Activated CD4-positive, alpha-beta memory T cell treated with anti-CD3 and anti-CD28 coated beads for 36 hours (primary cell): ENCODE measurements at places on chromosomes 6 and 20. TPM values are rescaled to one million over a fixed set of nuclear protein-coding genes. Genes with fewer than 3 reads are reported as not detected.
A peak's percentile ranks its signal among the peaks of the same experiment; 100 is the strongest.

Gene TFAP2D
- total RNA-seq: not detected

DNA sequence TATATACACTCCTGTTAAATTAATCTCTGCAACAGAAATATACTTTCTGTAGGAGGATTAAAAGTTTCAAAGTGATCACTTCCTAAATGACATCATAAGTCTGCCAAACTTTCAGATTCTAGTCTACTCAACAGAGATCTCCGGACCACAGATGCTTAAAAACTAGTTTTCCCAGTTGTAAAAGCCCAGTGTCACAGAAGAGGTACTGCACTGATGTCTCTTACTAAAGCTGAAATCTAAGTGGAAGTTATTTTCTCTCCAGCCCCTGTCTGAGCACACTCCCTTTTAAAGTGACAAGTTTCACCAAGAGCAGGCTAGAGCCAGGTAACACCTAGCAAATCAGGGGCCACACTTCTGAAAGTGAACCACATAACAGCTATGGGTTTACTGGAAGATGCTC is 71.6 kb upstream of the DST start:
- DNase-seq: no peak

GRCh38 chr6:96836631-96837080 is 621 bp downstream of the GPR63 start:
- DNase-seq: no peak

Gene PMEPA1
- total RNA-seq: 3.0 TPM

- DNase-seq: no peak
Measured at GRCh38 chr6:121697921-121698320, 262.5 kb downstream of the GJA1 start.

Gene C20orf202
- not detected for total RNA-seq

Gene PPIL1
- 38.5 TPM for total RNA-seq

GRCh38 chr6:128882991-128883611 is at the start of gene LAMA2:
Gene LAMA2, plus strand, starts transcription at chr6:128883138. Its CDS starts 108 bp downstream, at chr6:128883246.
- DNase-seq: no peak

Gene ZNF391
- total RNA-seq: 2.8 TPM

Gene NR2E1
- total RNA-seq: not detected

Gene RNF217
- 0.52 TPM for total RNA-seq

DNA sequence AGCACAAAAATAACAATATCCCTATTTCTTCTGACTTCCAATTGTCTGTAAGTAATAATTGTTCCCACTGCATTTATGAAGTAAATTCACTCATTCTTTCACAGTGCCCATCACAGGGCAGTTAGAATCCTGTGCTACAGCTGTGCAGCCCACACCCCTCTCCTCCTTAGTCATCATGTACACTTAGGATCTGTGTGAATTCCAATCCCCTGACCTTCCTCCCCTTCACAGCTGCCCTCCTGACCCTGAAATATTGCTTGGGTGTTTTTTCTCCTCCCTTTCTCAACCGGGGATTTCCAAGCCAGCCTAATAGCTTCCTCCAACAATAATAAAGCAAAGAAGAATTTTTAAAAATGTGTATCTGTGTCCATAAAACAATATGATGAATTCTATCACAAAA is 91.5 kb upstream of the BEND6 start:
- no peak for DNase-seq

Gene CDSN
- not detected for total RNA-seq

DNA sequence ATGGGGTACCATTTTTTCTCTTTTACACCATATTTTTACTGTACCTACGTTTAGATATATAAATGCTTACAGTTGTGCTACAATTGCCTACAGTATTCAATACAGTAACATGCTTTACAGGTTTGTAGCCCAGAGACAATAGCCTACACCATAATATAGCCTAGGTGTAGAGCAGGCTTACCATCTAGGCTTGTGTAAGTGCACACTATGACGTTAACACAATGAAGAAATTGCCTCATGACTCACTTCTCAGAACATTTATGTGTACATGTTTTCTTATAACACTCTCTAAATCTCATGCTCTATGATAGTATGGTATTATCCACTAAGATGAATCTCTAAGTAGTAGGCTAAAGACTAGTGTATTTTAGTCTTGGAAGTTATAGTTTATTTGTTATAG is 13.5 kb downstream of the GPR63 start:
- DNase-seq: no peak

Gene TSBP1
- total RNA-seq: not detected

Gene BACH2
- total RNA-seq: 49.2 TPM

GRCh38 chr6:131995917-131996316 is 44.7 kb upstream of the CCN2 start:
- no peak for DNase-seq

DNA sequence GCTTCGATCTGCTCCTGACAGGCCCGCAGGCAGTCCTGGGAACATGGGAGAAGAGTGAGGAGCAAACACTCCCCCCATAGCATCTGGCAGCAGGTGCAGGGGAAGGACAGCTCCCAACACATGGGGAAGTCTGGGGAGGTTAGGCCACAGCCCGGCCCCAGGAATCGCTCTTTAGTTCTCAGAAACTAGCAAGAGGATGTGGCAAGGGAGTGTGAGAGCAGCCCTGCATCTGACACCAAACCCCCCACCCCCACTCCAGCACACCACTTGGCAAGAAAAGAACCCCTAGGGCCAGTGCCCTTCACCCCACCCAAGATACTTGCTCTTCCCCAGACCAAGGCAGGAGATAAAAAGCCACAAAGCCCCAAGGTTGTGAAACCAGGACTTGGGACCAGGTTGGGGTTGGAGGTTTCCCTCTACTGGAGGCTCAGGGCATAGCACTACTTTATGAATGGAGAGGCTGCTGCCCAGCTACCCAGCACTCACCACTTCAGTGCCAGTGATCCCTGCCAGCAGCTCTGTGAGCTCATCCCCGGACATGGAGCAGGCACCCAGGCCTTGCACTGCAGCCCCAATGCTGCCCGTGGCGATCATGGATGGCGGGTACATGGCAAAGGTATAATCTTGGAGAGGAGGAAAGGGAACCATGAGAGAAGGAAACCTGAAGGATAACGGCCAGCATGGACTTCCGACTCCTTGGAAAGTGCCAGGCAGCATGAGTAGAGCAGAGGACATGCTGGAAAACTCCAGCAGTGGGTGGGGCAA is 5.4 kb downstream of the CCND3 start:
- DNase-seq: peak; percentile 87

DNA sequence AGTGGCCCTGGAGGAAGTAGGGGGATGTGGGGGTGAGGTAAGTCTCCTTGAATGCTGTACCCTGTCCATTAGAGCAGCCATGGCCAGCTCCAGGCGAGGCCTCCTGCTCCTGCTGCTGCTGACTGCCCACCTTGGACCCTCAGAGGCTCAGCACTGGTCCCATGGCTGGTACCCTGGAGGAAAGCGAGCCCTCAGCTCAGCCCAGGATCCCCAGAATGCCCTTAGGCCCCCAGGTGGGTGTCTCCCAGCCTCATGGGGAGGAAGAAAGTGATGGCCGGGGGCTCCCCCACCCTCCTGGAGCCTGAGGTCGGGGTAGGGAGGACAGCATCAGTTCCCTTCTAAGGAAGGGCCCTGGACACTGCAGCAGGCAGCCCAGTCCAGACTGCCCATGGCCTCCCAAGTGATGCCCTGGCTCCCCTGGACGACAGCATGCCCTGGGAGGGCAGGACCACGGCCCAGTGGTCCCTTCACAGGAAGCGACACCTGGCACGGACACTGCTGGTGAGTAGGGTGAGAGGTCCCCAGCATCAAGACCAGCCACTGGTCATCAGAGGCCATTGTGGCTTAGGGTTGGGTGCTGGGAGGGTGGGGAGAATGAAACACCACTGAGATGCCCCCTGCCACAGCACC is 1.0 kb downstream of the GNRH2 start:
- no peak for DNase-seq

DNA sequence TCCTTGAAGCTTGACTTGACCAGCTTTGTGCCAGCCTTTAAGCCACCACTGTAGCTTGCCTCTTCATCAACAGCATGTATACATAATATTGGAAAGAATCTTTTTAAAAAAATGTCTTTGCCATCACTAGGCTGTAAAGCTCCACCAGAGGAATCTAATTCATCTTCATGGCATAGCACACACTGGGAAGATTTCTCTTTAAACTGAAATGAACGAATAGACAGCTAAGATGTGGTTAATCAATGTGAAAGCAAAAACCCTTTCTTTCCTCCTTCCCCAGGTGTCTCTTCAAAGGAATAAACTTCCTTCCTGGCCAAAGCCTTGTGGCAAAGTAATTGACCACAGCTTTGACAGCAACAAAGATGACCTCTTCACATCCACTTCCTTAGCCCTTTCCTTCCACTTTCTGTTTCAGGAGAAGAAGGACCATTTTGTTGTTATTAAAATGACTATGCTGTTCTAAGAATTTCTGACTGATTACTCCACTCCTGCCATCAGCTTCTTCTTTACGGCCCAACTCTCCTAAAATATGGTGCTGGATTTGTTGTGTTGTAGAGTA is 428.7 kb upstream of the SOX4 start:
- no peak for DNase-seq

- DNase-seq: no peak
Measured at GRCh38 chr6:143055213-143055612, 5.5 kb upstream of the AIG1 start.

DNA sequence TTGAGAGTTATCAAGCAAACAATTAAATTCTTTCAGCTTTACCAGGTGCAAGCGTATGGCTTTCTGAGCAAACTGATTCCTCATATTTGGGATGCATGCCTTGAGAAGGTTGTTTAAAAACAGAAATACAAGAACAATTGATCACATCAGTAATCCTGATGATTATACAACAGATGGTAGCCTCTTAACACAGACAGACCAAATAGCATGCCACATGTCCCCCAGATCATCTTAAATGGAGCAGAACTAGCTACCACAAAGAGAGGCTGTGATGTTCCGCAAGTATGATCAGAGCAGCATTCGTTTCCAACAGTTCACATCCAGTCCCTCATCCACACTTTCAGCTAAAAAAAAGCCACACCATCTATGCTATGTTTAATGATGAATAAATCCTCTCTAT is 246.2 kb upstream of the NRSN1 start:
- no peak for DNase-seq

GRCh38 chr20:49759266-49759950 is 45.7 kb upstream of the B4GALT5 start:
- no peak for DNase-seq

GRCh38 chr6:13159300-13159699 is 169.0 kb downstream of the TBC1D7 start:
- DNase-seq: no peak

- DNase-seq: no peak
Measured at GRCh38 chr6:17419189-17419575, 25.8 kb downstream of the CAP2 start.

Gene HLA-DOA
- total RNA-seq: 0.53 TPM

DNA sequence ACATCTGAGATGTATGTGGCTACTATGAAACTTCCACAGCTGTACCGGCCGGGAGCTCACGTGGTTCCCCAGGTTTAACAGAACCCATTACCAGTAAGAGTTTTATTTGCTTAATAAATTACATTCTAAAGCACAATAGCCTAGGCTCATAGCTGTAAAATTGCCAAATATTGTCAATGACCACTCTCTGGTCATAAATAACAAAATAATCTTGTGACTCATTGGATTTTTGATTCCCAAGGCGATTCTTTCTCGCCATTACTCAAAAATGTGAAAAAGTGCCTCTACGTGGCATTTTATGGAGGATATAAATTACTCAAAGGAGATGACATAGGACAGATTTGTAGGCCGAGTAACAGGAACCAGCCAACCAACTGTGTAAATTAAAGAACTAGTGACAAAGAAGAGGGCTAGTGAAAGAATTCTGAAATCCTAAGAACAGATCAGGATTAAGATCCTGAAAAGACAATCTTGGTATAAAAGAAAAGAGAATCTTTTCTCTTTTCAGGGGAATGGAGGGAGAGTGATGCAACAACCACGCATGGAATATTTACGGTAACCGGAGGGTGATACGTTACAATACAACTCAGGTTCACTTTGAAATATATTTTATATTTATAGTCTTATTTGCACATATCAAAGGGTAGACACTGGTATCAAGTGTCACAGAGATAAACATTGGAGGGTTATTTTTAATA is 199.7 kb downstream of the FOXC1 start:
- no peak for DNase-seq

- DNase-seq: no peak
Measured at GRCh38 chr20:48725555-48725991, 102.2 kb downstream of the PREX1 start.

DNA sequence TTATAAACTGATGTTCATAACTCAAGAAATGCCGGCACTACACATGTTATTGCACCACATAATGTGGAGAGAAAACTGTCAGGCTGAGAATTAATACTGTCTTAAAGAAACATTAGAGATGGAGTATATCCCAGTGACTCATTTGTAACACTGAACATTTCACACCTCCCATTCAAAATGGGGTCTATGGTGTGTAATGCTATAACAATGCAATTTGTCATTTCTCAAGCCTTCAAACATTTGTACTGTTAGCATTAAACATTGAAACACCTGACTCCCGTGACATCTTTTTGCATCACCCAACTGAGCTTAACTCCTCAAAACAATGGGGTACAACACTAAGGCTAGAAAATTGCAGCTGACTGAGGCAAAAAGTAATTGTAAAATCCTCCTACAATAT is 151.7 kb downstream of the DST start:
- DNase-seq: no peak

DNA sequence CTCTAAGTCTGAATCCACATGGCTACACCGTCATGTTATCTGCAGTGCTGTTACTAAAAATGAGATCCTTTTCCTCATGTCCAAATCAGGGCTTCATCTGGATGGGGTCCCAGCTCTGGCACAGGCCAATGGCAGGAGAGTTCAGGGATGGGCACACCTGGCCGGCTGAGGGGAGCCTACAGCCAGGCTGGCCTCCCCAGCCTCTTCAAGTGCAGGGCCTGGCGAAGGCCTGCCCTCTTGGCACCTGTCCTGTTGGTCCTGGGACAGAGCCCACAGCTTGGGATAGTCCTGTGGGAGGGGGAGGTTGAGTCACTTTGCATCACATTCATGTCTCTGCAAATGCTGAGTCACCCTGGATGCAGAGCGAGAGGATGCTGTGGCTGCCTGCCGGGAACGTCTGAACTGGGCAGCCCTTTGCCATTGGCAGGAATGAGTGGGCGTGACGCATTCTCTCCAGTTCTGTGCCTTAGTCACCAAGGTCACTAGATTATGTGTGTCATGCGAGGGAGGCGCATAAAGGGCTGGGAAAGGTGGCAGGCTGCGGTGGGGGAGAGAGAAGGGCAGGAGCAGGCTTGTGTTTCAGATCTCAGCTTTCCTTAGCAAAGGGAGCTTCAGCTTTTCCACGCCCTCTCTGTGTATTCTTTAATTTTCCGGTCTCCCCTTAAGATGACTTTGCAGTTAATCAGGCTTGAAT is 223.2 kb upstream of the ECI2 start:
- peak; percentile 80 for DNase-seq

DNA sequence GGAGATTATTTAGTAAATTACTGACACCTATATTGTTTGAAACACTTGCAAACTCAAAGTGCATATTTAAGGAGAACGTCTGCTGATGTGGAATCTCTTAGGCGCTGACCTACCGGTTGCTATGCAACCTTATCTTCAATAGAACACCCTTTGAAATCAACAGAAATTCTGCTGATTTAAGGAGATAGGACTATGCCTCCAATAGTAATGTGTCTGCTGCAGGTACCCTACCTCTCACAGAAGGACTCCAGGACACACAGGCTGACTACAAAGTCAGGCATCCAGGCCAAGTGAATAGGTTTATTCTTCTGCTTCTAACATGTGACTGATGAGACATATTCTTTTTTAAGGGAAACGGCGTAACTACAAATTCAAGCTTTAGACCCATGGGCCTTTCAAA is 311.7 kb downstream of the CBLN4 start:
- DNase-seq: no peak

- DNase-seq: no peak
Measured at GRCh38 chr6:329888-330691, 37.8 kb downstream of the DUSP22 start.

Gene FAM83B
- total RNA-seq: not detected

Gene GRIK2
- not detected for total RNA-seq

GRCh38 chr20:44649126-44649525 is 2.4 kb downstream of the ADA start:
- DNase-seq: no peak
